ENCODE measurements at places on chromosomes 3 and 15.

DNA sequence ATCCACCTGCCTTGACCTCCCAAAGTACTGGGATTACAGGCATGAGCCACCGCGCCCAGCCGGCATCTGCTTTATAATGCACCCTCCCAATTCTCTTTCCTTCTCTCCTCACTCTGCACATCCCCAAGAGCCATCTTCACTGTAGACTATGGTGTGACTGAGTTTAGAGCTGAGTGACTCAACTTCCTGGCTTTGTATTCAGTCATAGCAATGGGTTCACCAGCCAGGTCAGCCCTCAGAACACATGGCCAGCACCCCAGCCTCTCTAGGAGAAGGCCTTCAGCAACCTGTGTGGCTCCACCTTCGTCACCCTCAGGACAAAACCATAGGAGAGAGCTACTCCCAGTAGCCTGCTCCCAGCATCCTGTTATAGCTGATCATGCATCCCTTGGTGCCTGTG, 33.0 kb downstream of the ARID3B start:
- no peak for DNase-seq

DNA sequence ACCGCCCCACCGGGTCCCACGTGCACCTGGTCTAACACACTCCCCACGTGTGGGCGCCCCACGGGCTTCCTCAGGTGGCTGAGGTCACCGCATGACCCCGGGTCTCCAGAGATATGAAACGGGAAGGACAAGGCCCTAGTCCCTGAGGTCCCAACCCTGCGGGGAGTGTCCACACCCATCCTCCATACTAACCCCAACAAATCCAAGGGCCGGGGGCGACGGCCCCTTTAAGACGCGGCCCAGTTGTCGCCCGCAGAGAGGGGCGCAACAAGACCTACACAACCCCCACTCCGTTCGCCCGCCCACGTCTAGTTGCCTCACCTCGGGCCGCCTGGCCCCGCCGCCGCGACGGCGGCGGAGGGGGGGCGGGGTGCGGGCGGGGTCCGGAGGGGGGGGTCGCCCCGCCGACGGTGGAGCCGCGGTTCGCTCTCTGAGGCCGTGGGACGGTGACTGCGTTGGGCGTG, 396 bp downstream of the INO80 start:
- peak; percentile 81 for DNase-seq

DNA sequence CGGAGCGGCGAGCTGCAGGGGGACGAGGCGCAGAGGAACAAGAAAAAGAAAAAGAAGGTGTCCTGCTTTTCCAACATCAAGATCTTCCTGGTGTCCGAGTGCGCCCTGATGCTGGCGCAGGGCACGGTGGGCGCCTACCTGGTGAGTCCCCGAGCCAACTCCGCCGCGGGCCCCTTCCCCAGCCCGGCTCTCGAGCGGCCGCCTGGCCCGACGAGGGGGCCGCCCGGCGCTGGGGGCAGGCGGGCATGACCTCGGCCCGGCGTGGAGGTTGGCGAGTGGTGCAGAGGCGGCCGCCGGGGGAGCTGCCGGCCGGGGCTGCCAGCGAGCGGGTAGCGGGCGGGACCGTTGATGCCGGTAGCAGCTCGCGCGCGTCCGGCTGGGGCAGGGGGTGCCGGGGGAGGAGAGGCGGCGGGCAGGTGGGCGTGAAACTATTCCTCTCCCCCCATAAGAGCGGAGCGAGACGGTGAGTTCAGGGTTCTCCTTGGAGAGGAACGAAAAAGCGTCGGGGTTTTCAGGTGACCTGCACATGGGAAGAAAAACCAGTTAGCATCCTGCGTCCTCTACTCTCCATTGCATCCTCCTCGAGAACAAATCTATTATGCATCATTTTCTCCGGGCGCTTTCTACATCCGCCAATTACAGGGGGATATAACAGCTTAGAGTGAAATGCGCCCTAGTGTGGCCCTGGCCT, 585 bp downstream of the SLCO3A1 start:
- DNase-seq: peak; percentile 51

- DNase-seq: no peak
Measured at GRCh38 chr15:75036212-75036616, 12.8 kb downstream of the PPCDC start.

DNA sequence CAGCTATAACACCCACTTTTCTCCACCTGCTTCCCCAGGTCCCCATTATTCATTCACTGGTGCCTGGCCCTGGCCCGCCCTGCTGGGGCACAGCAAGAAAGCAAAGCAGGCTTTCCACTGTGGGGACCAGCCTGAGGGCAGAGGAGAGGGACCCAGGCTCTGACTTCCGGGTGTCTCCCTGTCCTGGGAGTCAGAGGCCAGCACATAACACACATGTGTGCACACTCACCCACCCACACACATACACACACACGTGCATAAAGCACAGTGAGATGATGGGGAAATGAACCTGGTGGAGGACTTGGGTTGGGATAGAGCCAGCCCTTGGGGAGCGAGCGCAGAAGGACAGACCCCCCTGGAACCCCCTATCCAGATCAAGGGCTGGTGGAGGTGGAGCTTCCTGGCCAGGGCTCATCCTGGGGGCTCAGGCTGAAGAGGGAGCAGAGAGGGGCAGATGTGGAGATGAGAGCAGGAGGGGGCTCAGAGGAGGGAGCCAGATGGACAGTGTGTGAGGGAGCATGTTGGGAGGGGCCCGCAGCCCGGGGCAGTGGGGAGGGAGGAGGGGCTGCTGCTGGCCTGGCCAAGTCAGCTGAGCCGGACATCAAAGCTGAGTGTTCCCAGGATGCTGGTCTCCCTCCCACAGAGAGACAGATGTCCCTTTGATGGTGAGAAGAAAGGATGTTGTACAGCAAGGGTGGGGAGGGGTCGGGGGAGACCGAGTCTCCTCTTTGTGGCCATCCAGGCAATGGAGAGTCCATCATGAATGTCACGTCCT, 78.2 kb downstream of the LINGO1 start:
- DNase-seq: no peak

- no peak for DNase-seq
Measured at GRCh38 chr3:98560911-98561310, 29.1 kb downstream of the GPR15 start.

DNA sequence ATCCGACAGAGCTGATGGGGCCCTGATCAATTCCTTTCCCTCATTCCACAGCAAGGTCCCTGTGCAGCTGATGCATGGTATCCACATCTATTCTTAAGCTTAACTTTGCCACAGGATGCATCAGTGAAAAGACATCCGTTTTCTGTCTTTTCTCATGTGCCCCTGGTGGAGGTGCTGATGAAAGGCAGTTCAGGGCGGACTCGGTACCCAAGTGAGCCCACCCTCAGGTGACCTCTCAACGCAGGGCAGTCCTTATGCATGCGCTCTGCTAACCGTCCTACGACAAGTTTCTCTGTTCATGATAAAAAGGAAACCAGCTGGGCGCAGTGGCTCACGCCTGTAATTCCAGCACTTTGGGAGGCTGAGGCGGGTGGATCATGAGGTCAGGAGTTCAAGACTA, 251.4 kb downstream of the ADAMTS17 start:
- no peak for DNase-seq

DNA sequence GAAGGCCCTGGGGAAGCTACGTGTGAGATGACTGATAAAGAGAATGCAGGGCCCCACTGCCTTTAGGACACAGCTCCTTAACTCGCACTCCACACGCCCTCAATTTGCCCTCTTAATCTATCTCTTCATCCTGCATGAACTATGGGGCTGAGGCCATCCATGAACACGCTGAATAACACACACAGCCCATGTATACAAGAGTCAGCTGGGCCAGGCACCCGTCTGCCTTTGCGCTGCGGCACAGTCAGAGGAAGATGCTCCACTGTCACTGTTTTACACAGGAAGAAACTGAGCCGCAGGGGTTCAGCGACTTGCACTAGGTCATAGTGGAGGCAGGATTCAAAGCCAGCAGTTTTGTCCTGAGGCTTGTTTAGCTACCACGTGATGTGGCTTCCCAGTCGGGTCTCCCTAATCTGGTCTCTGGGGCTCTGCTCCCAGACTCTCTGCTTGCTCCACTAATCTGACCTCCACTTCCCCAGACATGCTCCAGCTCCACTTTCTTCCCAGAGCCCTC, 43.9 kb downstream of the TLE3 start:
- no peak for DNase-seq

Data from hematopoietic multipotent progenitor cell treated with erythropoietin and hydrocortisone succinate and interleukin-3 and kit ligand, for 6 days (in vitro differentiated cells).